ENCODE measurements at places on chromosomes 5 and 9.

GRCh38 chr9:84323858-84324257 is 16.7 kb downstream of the SLC28A3 start:
- no peak for DNase-seq

DNA sequence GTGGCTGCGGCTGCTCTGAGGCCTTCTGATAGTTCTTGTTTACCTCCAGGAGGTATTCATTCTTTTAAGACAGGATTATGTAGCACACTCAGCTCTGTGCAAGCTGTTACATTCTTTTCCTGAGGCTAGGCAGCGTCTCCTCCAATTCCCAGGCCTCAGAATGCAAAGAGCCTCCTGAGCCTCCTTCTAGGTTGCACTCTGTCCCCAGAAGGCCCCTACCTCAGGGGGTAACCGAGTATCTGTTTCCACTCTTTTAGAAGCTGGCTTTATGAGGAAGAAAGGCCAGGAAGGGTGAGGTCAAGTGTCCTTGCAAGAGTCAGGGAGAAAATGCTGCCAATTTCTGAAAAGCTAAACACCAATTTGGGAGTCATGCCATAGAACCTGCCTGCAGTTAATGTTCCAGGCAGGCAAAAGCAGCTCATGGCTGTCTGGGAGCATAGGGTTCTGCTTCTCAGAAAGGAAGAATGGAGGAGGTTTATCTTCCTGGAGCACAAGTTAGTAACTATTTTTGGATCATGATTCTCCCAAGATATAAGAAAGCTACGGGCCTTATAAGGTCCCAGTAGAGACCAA is 178.9 kb downstream of the SEMA6A start:
- no peak for DNase-seq

- no peak for DNase-seq
Measured at GRCh38 chr5:59287884-59288283, 605.6 kb downstream of the PDE4D start.

GRCh38 chr5:115214541-115214940 is 44.8 kb upstream of the TRIM36 start:
- no peak for DNase-seq

GRCh38 chr9:96501633-96502538 is 51.9 kb downstream of the HABP4 start:
- DNase-seq: no peak

GRCh38 chr5:97072696-97073095 is 69.7 kb downstream of the LIX1 start:
- no peak for DNase-seq

GRCh38 chr5:2186472-2187015 is 303.8 kb upstream of the IRX4 start:
- no peak for DNase-seq

GRCh38 chr5:177598477-177598876 is 1.5 kb upstream of the B4GALT7 start:
- no peak for DNase-seq

DNA sequence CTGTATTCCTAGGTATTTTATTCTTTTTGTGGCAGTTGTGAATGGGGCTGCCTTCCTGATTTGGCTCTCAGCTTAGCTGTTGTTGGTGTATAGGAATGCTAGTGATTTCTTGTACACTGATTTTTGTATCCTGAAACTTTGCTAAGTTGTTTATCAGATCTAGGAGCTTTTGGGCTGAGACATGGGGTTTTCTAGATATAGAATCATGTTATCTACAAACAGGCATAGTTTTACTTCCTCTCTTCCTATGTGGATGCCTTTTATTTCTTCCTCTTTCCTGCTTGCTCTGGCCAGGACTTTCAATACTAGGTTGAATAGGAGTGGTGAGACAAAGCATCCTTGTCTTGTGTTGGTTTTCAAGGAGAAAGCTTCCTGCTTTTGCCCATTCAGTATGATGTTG is 129.9 kb downstream of the DMXL1 start:
- no peak for DNase-seq

GRCh38 chr9:98135938-98136337 is 16.9 kb upstream of the TRIM14 start:
- DNase-seq: no peak

- DNase-seq: peak; percentile 34
Measured at GRCh38 chr9:83628540-83628939, 5.6 kb downstream of the IDNK start.

DNA sequence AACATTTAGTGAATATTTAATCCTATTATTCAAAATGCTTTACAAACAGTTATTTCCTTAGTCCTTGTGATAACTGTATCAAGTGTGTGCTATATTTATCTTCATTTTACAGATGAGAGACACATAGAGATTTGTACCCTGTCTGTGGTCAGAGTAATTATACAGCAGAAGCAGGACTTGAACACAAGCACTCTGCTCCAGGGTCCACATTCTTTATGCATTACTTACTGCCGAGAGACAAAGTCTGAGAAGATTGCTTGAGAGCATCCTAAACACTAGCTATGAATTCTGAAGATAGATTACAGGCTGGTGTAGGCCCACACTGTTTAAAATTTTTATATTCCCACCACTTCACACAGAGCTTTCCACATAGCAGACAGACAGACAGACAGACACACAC is 926.1 kb upstream of the DMAC1 start:
- no peak for DNase-seq

DNA sequence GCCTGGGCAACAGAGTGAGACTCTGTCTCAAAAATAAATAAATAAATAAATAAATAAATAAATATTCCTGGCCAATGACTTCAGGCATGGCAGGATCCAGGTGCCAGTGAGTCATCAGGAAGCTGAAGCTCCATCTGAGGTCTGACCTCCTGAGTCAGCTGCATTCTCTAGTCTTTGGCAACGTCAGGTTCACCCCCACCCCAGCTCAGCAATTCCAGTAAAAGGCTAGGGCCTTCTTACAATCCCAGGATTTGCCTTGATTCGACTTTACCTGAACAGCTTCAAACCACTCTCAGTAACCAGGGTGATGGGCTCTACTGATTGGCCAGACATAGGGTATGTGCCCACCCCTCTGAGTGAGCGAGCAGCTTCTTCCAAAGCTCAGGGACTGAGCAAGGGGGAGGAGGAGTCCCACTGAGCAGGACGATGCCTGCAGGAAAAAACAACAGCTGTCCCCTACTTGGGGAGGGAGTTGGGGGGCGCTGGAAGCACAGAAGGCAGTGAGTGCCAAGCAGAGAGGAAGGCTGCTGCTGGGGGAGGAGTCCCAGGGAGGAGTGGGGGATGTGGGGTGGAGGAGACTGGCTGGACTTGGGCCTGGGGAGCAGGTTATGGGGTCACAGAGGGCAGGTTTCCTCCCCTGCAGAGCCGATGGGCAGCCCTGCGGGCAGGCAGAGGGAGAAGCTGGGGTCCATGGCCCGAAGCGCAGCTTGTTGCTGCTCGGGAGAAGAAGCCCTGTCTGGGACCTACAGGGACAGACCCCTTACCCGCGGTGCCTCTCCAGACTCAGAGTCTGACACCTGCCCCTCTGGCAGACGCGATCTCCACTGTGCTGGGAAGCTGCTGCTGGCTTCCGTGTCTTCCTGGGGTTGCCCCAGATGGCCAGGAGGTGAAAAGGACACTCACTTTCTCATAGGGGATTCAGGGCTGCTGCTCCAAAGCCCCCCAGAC is 25.9 kb upstream of the UNC5A start:
- DNase-seq: no peak

DNA sequence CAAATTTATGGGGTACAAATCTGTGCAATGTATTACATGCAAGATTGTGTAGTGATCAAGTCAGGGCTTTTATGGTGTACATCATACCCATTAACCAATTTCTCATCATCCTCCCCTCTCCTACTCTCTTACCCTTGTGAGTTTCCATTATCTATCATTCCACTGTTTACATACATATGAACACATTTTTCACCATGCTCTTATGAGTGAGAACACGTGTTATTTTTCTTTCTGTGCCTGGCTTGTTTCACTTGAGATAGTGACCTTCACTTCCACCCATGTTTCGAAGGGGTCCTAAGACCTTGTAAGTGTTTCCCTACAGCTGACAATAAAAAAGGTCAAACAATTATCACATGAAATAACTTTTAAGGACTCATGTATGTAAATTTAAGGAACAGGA is 281.7 kb upstream of the CD180 start:
- no peak for DNase-seq

DNA sequence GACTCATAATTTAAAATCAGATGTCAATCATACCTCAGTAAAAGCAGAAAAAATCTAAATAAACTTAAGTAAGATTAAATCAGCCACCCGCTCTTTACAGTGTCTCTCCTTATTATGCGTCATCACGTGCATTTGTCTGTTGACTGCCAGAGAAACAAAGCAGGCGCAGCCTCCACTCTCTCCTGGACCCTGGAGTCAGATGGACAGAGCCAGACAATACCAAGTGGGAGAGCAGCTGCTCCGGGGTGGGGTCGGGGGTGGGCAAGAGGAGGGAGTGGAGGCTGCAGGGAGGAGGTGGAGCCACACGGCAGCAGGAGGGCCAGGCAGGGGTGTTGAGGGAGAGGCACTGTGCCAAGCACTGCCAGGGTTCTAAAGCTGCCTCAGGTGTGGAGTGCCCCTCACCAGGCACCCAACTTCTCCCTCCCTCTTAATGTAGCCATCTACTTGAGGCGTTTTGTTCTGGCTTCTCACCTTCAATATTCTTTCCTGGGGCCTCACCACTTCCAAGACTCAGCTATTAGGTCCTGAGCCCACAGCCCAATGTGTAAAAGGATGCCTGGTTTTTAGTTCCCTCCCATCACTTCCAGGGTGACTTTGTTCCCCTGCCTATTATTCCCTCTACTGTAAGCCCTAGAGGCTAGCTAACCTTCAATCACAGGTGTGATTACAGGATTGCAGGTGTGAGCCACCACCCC is 96.3 kb downstream of the GLDC start:
- DNase-seq: no peak

DNA sequence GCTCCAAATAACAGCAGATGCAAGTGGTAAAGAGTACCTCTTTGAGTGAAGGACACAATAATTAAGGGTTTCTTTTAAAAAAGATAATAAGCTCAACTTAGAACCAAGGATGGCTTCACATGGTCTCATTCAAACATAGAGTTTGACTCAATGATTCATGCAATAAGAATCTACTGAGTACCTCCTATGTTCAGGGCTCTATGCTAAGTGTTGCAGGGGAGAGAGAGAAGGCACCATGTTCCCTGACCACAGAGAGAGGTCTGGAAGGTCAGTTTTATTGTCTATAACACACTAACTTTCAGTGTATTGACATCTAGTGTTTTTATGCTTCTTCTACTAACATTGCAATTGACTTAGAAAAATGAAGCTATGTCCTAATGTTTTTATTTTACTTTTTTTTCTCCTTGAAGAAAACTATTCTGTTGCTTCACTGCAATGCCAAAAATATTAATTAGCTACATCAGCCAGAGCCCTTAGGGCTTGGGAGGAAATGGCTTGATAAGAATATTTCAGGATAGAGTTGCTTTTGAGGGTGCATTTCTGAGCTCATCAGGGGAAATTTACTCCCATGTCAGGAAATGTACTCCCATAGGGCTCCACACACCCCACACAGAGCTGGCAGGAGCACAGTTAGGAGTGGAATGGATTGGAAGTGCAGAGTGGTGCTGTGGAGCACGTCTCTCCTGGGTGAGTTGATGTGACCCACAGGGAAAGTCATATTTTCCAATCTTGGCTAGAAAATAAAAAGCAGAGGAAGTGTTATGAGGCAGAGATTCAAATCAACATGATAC is 106.6 kb downstream of the PDE8B start:
- DNase-seq: no peak

DNA sequence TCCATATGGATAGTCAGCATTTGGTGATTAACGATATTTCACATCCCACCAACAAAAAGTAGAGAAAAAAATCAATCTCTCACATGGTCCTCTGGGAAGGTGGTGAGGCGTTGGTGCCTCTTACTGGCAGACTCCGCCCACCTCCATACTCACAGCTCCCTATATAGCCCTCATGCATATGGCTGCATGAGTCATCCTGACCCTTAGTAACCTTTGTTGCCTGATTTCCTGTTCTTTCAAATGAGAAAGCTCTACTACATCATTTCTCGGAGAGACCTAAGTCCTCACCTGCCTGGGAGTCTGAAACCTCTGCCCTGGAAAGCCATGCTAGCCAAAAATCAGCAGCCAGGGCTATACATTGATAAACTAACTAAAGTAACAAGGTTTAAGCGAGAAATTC is 33.3 kb upstream of the ABCA1 start:
- DNase-seq: peak; percentile 92

DNA sequence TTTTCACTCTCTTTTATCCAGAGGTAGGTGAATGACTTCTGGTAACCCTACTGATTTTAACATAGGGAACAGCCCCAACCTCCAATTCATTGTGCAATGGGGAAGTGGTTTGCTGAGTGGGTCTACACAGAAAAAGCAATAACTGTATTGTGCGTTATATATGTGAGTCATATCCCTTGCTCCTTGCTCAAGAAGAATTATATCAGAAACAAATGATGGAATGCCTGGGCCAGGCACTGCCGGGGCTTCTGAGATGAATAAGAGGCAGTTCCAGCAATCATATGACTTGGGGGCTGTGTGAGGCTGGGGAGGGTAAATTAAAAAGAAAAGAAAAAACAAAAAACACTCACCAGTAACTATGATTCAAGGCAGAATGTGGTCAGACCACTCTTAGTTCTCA is 79.2 kb upstream of the ABCA1 start:
- DNase-seq: peak; percentile 54

DNA sequence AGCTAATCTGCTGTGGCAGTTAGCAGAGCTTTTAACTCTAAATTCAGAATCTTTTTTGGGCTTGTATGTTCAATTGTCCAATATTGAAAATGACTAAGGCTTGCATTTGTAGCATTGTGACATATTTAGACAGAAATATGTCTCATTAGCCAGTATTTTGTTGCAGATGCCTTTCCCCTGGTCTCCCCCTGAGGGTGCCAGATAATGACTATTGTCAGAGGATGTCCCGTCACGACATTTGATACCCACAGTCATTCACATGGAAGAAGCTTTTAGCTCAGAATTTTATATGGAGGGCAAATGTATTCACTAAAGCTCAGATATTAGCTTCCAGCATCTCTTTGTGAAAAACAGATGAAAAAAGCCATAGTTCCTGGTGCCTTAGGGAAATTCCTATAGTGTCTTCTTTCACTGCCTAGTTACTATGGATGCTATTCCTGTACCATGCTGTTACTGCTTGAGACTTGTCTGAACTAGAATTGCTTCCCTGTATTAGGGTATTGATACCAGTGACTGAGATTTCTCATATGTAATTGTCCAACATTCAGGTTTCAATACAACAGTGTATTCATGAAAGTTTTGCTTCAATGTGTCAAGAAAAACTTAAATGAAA is 96.2 kb downstream of the CCDC192 start:
- no peak for DNase-seq

DNA sequence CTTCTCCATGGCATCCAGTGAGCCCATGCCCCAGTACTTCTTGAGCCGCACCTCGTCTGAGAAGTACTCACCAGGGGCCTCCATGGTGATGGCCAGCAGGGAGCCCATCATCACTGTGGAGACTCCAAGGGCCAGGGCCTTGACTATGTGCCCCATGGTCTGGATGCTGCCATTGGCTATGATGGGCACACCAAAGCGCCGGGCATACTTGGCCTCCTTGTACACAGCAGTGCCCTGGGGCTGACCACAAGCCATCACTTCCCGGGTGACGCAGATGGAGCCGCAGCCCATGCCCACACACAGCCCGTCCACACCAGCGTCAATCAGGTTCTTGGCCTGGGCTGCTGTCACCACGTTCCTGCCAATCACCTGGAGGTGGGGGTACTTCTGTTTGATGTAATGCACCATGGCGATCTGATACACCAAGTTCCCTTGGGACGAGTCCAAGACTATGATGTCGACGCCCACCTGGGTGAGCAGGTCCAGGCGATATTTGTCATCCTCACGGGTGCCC is 7.0 kb upstream of the DCAF12 start:
- DNase-seq: no peak

- no peak for DNase-seq
Measured at GRCh38 chr5:127409246-127409917, 108.1 kb upstream of the PRRC1 start.

Measured in activated naive CD4-positive, alpha-beta T cell treated with anti-CD3 and anti-CD28 coated beads for 36 hours (primary cell).